ENCODE measurements at places on chromosomes 1 and 21.

GRCh38 chr1:230280054-230280795 lies 145.9 kb downstream of the PGBD5 start:
- DNase-seq: no peak

- DNase-seq: no peak
Observed at GRCh38 chr1:54018635-54019034, 649 bp upstream of the LDLRAD1 start.

GRCh38 chr1:118982821-118983557 lies 5.2 kb downstream of the TBX15 start:
- DNase-seq: no peak

GRCh38 chr21:42115136-42115683 lies 44.1 kb downstream of the UMODL1 start:
- DNase-seq: no peak

DNA sequence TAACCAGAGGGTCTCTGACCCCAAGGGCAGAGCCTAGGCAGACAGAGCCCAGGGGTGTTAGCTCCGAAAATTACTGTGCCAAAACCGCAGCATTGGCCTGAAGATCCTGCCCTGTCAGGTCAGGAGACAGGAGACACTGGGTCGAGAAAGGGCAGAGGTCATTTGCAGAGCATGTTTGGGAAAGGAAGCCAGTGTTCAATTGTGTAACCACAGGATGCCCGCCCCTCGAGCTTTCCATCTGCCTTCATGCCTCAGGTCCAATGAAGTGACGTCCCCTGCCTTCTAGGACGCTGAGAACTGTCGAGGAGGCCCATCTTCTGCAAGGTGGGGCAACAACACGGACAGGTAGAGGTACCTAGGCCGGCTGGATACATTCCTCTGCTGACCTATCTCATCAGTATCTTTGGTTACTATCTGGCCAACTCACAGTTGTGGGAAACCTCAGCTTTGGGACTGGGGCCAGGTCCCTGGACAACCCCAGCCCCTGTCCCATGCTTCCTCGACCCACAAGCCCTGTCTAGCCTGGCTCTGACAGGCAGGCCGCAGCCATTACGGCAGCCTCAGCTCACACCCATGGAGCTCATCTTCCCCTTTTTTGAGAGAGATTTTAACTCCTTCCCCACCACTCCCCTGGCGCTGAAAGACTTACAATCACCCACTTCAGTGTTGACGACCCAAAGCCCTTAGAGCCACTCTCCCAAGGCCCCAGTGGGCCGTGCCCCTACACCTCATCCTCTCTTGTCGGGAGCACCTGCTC lies 1.3 kb downstream of the ARL8A start:
- peak; percentile 37 for DNase-seq

GRCh38 chr1:94532077-94532476 lies 9.5 kb downstream of the F3 start:
- no peak for DNase-seq

DNA sequence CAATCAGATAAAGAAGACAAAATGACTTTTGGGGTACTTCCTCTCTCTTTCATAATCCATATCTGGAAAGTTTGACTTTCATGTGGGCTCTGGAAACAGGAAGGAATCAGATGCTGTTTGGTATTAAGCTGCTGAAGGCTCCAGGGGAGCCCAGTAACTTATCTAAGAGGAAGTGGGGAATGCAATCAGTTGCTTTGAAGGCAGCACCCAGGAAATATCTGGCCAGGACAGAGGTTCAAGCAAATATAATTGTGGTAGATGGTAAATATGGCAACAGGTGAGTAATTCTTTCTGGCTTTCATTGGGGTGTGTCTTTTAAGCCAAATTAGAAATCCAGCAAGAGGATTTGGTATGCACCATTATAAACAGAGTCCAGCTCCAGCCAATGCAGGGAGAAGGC lies 44.4 kb downstream of the COLGALT2 start:
- DNase-seq: no peak

- no peak for DNase-seq
Observed at GRCh38 chr1:53281133-53281532, 42.8 kb upstream of the MAGOH start.

DNA sequence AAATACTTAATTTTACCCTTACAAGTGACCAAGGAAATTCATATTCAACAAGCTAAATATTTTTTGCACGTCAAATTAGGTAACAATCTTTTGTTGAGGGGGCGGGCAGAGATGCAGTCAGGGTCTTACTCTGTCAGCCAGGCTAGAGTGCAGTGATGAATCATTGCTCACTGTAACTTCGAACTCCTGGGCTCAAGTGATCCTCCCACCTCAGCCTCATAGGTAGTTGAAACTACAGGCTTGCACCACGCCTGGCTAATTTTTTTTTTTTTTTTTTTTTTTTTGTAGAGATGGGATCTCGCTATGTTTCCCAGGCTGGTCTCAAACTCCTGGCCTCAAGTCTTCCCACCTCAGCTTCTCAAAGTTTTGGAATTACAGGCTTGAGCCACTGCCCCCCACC lies 26.5 kb downstream of the PHTF1 start:
- DNase-seq: no peak

- DNase-seq: peak; percentile 76
Observed at GRCh38 chr21:43975469-43976098, 36.5 kb upstream of the TRAPPC10 start.

GRCh38 chr1:48219803-48220202 lies 2.7 kb upstream of the SLC5A9 start:
- DNase-seq: no peak

DNA sequence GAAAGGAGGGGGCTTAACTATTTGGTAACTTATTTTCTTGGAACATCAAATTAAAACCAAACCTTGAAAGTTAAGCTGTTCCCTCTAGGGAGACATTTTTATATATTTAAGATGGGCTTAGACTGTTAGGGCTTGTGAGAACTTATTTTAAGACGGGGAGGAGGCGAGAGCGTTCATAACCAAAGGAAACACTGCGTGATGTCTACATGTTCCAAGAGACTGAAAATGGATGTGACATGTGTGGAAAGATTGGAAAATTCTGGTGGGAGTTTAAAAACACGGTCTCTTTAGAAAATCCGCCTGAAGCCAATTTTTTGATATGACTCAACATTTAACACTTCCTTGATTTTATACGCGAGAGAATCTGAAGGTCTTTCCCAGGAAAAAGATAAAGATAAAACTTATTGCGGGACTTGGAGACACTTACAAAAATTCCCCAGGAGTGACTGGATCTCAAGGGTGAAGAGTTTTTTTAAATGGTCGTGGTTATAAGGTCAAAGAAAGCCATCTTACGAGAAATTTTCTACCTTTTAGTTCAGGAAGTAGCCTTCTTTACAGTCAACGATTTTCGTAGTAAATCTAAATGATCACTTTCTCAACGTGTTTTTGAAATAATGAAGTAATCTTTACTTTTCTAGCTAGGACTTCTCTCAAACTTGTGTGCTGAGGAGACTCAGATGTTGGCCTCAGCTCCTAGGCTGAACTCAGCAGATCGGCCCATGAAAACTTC lies 828 bp downstream of the PNRC2 start:
- no peak for DNase-seq

DNA sequence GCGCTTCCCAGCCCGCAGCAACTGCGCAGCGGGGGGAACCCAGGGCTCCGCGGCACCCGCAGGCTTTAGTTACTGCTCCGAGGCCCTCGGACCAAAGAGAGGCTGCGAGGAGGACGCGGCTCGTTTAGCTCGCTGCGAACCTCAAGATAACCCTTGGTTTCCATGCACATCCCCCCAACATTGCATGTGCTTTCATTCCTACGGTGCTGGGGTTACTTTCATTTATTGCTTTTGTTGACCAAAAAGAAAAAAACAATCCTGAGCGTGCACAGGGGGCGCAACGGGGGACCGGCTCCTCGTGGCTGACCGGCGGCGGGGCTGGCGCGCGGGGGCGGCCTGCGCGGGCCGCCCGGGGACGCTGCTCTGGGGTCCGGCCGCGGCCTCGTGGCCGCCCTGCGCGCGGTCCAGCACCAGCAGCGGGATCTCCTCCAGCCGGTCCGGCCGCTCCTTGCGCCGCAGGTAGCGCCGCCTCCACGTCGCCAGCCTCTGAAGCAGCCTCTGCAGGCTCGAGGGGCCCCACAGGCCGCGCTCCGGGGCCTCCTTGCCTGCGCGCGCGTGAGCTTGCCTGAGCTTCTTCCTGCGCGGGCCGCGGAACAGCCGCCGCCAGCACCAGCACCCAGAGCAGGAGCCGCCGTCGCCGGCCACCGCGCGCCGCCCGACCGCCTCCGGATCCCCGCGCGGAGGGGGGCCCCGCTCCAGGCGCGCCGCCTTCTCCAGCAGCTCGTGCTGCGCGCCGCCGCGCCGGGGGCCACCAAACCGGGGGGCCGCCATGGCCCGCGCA lies 77.4 kb downstream of the DESI2 start:
- peak; percentile 33 for DNase-seq

DNA sequence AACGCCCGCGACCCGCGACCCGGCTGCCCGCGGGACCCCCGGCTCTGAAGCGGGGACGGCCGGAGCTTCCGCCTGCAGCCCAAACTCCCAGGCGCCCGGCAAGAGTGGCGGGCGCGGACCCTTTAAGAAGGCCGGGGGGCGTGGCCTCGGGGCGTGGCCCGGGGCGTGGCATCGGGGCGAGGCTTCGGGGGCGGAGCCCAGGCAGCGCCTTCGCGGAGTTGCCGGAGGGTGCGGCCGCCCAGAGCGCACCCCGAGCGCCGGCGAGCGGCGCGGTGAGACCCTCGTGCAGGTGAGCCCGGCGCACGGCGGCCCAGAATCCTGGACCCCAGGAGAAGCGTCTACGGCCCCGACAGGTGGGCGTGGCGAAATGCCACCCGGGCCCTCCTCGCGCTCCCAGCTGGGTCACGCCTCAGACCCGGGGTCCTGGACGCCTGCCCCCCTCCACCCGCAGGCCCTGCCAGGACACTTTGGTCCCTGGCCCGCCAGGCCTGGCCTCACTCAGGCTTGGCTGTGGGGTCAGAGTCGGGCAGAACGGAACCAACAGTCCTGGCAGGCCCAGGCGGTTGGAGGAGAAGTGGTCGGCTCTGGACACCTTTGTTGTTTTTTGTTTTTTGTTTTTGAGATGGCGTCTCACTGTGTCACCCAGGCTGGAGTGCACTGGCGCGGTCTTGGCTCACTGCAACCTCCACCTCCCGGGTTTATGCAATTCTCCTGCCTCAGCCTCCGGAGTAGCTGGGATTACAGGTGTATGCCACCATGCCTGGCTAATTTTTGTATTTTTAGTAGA lies 14.4 kb downstream of the RNF223 start:
- peak; percentile 89 for DNase-seq

GRCh38 chr1:210010161-210010560 lies 72.1 kb downstream of the SYT14 start:
- DNase-seq: no peak
